ENCODE measurements at places on chromosomes 4 and X. TPM values are rescaled to one million over a fixed set of nuclear protein-coding genes. Genes with fewer than 3 reads are reported as not detected.

The TENM3 gene
- total RNA-seq = not detected

- no peaks in the 10 kb centered on the region for H3K27me3 ChIP-seq
- no peak for DNase-seq
- no peaks in the 10 kb centered on the region for H3K36me3 ChIP-seq
- H3K4me1 ChIP-seq = no peaks in the 10 kb centered on the region
Observed at GRCh38 chrX:31147175-31147574, 75.3 kb upstream of the FTHL17 start.

The FAM114A1 gene
- not detected for total RNA-seq

GRCh38 chr4:132956962-132957361, 192.1 kb upstream of the PCDH10 start:
- no peak for DNase-seq
- no peak overlapping the region for H3K4me3 ChIP-seq
- H3K36me3 ChIP-seq = no peaks in the 10 kb centered on the region
- no peak overlapping the region for H3K27ac ChIP-seq

The RADX gene
- total RNA-seq = 12.4 TPM

DNA sequence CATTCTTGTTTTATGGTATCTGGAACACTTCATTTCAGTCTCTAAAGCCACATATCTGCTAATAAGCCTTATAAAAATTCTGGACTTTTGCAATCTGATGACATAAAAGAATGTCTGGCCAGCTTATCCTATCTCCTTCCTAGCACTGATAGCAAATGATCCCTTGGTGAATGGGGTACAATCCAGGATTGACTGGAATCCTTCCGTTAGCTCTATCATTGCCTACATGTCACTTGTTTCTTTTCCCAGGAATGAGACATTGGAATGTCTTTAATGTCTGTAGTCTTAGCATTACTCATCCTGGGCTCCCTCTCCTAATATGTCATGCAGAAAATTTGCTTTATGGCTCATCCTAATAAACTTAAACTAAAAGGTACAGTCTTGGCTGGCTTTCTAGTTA, 14.8 kb upstream of the PABPC4L start:
- H3K36me3 ChIP-seq = no peaks in the 10 kb centered on the region
- no peak for DNase-seq
- H3K27ac ChIP-seq = no peak overlapping the region
- H3K4me3 ChIP-seq = no peak overlapping the region

DNA sequence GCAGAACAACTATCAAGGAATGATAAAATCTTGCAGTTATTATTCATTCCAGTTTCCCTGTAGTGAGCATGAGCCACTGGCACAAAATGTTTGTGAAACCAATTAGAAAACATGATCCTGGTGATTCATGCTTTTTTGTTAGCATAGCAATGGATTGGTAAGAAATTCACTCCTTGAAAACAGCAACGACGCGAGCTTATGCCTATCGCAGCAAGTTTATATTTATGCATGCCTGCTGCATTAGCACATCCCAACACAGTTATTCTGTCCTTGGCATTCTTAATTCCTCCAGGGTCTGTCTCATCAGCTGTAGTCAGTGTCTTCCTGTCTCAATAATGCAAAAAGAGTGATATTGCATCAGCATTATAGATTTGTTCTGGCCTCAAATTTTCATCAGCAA, 975.9 kb downstream of the STIM2 start:
- no peaks in the 10 kb centered on the region for H3K27me3 ChIP-seq
- H3K4me1 ChIP-seq = no peaks in the 10 kb centered on the region
- no peak for DNase-seq
- no peak overlapping the region for H3K27ac ChIP-seq
- no peaks in the 10 kb centered on the region for H3K36me3 ChIP-seq
- H3K4me3 ChIP-seq = no peak overlapping the region

The TMEM187 gene
- total RNA-seq = 6.0 TPM

- H3K4me1 ChIP-seq = no peaks in the 10 kb centered on the region
- peaks cover 2% of the 10 kb centered on the region for H3K27me3 ChIP-seq
Observed at GRCh38 chr4:78602334-78602733, 50.8 kb downstream of the ANXA3 start.

GRCh38 chr4:135804785-135805184, 1603.2 kb upstream of the PABPC4L start:
- no peak overlapping the region for H3K4me3 ChIP-seq
- DNase-seq = no peak
- H3K27ac ChIP-seq = no peak overlapping the region
- no peaks in the 10 kb centered on the region for H3K36me3 ChIP-seq
- H3K27me3 ChIP-seq = no peaks in the 10 kb centered on the region
- no peaks in the 10 kb centered on the region for H3K4me1 ChIP-seq

The CLCN4 gene
- total RNA-seq = 0.37 TPM

The IL2 gene
- 1.0 TPM for total RNA-seq

DNA sequence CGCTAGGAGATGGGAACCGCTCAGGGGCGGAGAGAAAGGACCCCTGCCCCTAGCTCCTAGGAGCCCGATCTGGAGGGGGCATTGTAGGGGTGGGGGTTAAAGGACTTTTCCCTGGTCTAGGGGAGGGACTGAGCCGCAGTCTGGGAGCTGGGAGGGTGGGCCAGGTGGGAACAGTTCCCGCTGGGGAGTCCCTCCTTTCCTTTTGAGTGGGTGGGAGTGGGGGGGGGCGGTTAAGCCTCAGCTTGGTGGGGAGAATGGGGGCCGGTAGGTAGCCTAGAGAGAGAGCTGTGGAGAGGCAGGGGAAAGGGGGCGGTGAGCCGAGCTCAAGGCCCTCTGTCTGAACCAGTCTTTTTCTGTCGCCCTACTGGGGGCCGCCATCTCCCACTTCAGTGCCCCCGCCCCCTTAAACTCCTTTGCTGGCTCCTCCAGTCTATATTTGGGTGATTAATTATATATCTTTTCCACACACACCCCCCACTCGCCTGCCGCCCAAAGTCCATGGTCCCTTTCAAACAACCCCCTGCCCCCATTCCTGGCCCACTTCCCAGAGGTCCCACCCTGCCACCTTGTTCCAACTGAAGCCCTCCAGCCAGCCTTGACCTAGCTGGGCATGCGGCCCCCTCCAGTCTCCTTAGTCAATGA, 822 bp downstream of the ZNF275 start:
- H3K27me3 ChIP-seq = no peaks in the 10 kb centered on the region
- peaks cover 3% of the 10 kb centered on the region for H3K36me3 ChIP-seq
- peaks cover 43% of the 10 kb centered on the region for H3K4me1 ChIP-seq

DNA sequence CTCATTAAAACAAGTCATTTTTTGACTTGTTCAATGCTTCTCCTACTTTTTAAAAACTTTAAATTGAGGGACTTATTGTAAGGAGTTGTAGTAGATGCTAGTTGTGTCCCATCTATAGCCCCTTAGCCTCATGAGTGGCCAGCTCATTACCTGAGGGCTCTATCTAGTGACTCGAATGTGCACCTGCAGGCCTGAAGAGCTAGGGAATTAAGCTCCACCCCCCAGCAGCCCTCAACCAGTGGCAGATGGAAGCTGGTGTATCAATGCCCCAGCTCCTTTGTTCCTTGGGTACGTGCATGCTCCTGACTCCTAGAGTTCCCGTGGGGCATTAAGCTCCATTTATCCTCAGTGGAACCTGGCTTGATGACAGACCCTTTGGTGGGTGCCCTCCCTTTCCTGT, 146.7 kb upstream of the FAM9B start:
- no peak for DNase-seq
- H3K27me3 ChIP-seq = no peaks in the 10 kb centered on the region
- H3K4me3 ChIP-seq = no peak overlapping the region
- H3K4me1 ChIP-seq = no peaks in the 10 kb centered on the region
- no peak overlapping the region for H3K27ac ChIP-seq

GRCh38 chr4:173449380-173449717, 50.4 kb upstream of the SCRG1 start:
- DNase-seq = no peak
- no peak overlapping the region for H3K27ac ChIP-seq
- no peaks in the 10 kb centered on the region for H3K36me3 ChIP-seq
- H3K27me3 ChIP-seq = no peaks in the 10 kb centered on the region

DNA sequence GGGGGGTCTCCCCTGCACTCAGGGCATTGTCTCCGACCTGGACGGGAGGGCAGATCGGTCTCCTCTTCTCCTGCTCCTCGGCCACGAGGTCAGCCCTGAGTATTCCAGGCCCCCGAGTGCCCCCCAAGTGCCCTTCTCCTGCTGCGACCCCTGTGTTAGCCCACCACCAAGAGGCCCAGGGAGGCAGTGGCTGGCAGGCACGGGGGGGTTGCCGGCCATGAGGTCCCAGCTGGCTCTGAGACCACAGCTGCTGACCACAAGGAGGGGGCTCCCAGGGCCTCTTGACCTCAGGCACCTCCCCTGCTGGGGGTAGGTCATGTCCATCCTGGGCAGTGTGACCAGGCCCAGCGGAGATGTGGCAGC, 186.1 kb upstream of the PSAPL1 start:
- no peaks in the 10 kb centered on the region for H3K4me1 ChIP-seq
- no peak for DNase-seq
- H3K4me3 ChIP-seq = no peak overlapping the region

The KLKB1 gene
- 1.2 TPM for total RNA-seq

DNA sequence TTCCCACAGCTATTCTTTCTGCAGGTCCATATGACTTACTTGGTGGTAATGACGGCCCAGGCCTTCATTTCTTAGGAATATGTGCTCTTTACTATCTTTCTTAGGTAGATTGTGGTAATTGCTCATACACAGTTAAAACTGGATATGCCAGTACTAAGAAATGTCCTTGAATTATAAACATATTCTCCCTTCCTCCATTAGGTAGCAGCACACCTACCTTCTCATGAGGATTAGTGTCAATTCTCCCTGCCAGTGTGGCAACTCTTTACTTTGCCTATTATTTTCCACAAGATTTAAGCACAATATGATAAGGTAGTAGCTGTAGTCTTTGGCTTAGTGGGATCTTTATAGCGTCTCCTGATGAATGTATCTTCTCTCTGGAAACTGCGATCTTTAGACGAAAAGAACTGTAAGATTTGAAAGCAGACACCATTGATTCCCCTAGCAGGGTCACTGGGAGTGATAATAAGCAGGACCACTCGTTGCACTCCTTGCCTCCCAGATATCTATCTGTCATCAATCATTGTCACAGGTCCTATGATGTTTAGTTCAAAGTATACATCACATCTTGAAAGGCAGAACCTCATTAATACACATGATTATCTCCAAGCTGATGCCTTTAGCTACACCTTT, 1240.7 kb downstream of the C4orf33 start:
- H3K4me1 ChIP-seq = no peaks in the 10 kb centered on the region
- no peak for DNase-seq
- H3K36me3 ChIP-seq = no peaks in the 10 kb centered on the region
- no peak overlapping the region for H3K27ac ChIP-seq

- DNase-seq = no peak
- H3K36me3 ChIP-seq = no peaks in the 10 kb centered on the region
- no peaks in the 10 kb centered on the region for H3K27me3 ChIP-seq
- no peak overlapping the region for H3K27ac ChIP-seq
Observed at GRCh38 chr4:32342054-32342453, 1621.9 kb downstream of the PCDH7 start.

DNA sequence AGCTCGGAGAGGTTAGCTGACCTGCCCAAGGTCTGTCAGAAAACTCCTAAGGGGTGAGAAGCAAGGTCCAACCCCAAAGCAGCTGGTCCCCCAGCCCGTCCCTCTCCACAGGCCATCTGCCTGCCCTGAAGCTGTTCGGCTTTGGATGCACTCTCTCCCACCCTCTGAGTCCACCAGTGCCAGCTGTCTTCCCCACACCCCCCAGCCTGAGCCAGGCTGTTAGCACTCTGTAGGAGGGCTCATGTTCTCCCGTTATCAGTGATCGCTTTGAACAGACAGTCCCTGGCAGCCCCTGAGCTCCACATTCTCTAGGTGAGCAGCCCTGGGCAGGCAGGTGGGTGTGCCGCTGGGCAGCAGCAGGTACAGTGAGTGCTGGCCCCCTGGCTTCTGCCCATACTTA, 16.0 kb downstream of the ZNF185 start:
- no peak for DNase-seq
- H3K4me1 ChIP-seq = no peaks in the 10 kb centered on the region
- no peak overlapping the region for H3K4me3 ChIP-seq
- no peaks in the 10 kb centered on the region for H3K27me3 ChIP-seq
- no peaks in the 10 kb centered on the region for H3K36me3 ChIP-seq
- H3K27ac ChIP-seq = no peak overlapping the region

GRCh38 chr4:60938181-60938580, 261.9 kb upstream of the ADGRL3 start:
- no peaks in the 10 kb centered on the region for H3K27me3 ChIP-seq
- DNase-seq = no peak
- H3K4me3 ChIP-seq = no peak overlapping the region
- no peaks in the 10 kb centered on the region for H3K4me1 ChIP-seq
- no peak overlapping the region for H3K27ac ChIP-seq

- no peaks in the 10 kb centered on the region for H3K27me3 ChIP-seq
- no peak overlapping the region for H3K4me3 ChIP-seq
- no peak overlapping the region for H3K27ac ChIP-seq
- no peaks in the 10 kb centered on the region for H3K4me1 ChIP-seq
Observed at GRCh38 chrX:109889289-109890006, 113.5 kb upstream of the TMEM164 start.

The ASIC5 gene
- not detected for total RNA-seq

The EREG gene
- total RNA-seq = 1.0 TPM
